ENCODE measurements at places on chromosomes 1 and 21.
A peak's percentile ranks its signal among the peaks of the same experiment; 100 is the strongest.

DNA sequence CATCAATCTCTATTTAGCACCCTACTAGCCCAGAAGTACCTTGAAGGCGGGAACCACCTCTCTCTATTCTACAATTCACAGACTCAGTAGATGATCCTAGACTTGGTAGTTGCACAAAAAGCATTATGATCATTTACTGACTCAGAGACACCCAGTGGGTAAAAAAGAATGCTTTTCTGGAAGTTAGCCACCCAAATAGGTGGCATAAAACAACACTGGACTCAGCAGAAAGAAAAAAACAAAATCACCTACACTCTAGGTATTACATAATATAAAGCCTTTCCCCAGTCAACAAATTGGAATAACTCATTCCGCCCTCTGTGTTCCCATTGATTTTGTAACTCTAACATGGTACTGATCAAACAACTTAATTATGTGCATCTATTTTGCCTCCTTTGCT is 126.3 kb downstream of the PTPN14 start:
- no peak for DNase-seq

DNA sequence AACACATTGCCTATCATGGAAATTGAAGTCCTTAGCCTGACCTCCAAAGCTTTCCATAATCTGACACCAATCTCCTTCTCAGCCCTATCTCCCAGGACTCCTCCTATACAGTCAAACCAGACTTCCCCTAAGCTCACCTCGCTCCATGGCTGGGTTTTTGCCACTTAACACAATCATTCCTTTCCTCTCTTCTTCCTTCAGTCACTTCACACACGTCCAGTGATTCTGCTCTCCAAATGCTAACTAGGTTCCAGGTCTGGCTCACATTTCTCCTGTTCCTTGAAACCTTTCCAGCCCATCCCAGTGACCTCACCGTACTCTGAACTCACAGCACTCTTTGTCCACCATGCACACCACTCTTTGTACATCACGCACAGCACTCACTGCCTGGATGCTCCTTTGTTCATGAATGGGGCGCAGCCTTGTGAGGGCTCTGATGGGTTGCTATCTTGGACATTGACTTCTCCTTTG is 98.4 kb downstream of the GLUL start:
- no peak for DNase-seq

GRCh38 chr21:35905096-35905962 is 155.0 kb downstream of the SETD4 start:
- peak; percentile 24 for DNase-seq

GRCh38 chr1:78683079-78683478 is 33.4 kb downstream of the IFI44 start:
- DNase-seq, result no peak

GRCh38 chr1:109306832-109307273 is at the start of gene MYBPHL:
Gene MYBPHL (minus strand): TSS chr1:109307011. CDS start chr1:109306991, 20 bp downstream.
- no peak for DNase-seq

- DNase-seq, result no peak
Observed at GRCh38 chr1:118558933-118559332, 373.9 kb upstream of the SPAG17 start.

- DNase-seq, result no peak
Observed at GRCh38 chr1:17023102-17023501, 11.4 kb upstream of the ATP13A2 start.

- no peak for DNase-seq
Observed at GRCh38 chr1:175003521-175003920, 3.8 kb downstream of the CACYBP start.

DNA sequence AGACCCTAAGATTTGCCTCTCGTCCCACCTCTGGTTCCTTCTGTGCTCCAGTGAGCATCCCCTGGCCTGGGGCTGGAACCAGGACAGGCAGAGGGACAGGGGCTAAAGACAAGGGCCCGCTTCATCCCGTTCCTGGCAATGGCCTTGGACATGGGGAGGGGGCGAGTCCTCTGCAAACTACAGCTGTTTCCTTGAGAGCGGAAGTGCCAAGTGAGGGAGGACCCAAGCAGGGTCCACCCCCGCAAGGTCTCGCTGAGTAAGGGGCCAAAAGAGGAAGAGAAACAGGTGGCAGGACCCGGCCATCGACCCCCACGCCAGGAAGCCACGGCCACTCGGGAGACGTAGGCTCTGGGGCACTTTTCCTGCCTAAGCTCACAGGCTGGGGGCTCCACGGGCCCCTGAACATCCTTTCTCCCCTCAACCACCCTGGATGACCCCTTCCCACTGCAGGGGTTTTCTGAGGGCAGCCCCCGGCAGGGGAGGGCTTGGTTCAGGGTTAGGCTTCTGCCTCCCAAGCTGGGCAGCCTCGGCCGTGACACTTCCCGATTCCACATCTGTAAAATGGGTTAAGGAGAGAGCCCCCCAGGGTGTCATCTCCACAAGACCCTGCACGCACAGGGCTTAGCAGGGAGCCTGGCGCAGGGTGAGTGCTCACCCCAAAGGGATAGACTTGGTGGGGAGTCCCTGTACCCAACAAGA is 17.9 kb upstream of the PLEKHG5 start:
- no peak for DNase-seq

GRCh38 chr1:162846256-162847212 is 14.4 kb downstream of the CCDC190 start:
- peak; percentile 38 for DNase-seq

DNA sequence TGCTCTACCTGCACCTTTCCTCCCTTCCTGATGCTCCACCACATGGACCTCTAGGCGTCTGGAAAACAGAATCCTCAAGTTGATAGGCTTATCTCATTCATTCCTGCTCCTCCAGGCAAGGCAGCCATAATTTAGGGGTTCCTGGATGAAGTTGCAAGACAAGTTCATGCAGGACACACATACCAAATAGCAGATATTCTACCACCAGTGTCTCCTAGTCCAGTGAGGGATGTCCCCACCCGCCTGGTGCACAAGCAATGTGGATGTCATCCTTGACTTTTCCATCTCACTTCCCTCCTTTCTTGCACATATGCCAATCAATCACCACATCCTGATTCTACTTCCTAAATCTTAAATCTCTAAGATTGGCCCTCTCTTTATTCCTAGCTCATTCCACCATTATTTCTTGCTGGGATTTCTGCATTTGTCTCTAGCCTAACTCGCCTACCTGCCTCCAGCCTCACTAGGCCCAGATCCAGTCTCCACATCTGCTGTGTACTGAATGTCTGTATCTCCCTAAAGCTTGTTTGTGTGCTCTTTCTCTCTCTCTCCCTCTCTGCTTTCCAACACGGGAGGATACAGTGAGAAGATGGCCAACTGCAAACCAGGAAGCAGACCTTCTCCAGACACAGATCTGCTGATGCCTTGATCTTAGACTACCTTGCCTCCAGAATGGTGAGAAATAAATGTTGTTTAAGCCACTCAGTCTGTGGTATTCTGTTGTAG is 40.5 kb downstream of the CD34 start:
- no peak for DNase-seq

- DNase-seq, result no peak
Observed at GRCh38 chr1:213464786-213465460, 413.9 kb downstream of the RPS6KC1 start.

DNA sequence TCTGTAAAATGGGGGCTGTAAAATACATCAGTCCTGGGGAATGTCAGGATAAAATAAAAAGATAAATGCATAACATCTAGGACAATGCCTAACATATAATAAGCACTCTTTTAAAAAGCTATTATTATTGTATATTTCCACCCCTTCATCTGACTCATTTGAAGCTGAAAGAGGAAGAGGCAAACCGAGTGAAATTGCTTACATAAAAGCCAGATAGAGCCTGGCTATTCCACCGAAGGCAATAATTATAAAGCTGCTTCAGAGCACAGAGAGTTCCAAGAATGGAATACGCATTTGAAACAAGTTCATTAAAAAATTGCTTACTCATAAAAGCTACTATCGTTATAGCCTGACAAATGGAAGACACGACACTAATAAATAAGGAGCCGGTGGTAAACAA is 186.1 kb upstream of the CAMK1G start:
- DNase-seq, result no peak

DNA sequence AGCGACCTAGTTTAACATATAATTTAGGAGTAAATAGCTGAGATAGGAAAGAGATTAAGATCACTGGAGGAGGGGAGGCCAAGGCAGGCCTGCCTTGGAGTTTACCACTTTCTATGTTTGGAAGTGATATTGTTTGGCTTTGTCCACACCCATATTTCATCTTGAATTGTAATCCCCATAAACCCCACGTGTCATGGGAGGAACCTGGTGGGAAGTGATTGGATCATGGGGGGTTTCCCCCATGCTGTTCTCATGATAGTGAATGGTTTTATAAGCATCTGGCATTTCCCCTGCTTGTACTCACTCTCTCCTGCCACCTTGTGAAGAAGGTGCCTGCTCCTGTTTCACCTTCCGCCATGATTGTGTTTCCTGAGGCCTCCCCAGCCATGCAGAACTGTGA is 58.3 kb upstream of the ARTN start:
- no peak for DNase-seq

- no peak for DNase-seq
Observed at GRCh38 chr1:168392958-168393549, 112.4 kb downstream of the TBX19 start.

GRCh38 chr1:5570931-5571330 is 421.3 kb downstream of the NPHP4 start:
- DNase-seq, result no peak

DNA sequence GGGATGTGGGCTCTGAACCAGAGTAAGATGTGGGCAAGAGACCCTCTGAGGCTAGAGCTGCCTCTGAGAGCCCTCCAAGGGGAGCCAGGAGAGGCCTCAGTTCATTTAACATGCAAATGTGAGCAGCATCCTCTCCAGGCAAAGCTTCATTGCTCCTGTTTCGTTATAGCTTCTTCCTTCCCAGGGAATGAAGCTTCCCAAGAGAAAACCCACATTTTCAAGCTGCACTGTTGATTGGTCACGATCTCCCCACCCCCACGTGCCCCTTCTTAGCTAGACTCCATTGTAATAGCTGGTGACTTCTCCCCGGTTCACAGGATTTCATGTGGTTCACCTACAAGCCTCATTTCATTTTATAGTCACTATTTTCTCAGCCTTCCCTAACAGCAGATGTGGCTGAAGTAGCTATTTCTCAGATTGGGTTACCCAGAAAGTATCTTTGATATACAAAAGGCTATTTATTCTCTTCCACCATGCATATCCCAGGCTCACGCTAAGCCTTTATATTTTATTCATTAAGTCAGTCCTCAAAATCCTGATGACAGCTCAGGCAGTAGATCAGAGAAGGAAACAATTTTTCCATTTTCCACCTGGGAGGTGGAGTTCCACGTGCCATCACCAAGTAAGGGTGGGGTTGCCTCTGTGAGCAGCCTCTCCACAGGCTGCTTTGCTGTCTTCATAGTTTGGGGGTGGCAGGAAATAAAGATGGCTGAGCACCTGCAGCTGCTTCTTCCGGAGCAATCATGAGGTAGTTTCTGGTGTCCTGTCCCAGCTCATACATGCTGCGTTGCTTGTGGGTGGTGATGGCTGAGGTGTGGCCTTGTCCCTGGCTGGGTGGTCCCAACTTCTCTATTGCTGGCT is 178.3 kb upstream of the RAB4A start:
- DNase-seq, result no peak

GRCh38 chr1:75797273-75797588 is 549 bp downstream of the MSH4 start:
- no peak for DNase-seq

GRCh38 chr1:212302745-212303383 is 17.7 kb downstream of the PPP2R5A start:
- peak; percentile 75 for DNase-seq

DNA sequence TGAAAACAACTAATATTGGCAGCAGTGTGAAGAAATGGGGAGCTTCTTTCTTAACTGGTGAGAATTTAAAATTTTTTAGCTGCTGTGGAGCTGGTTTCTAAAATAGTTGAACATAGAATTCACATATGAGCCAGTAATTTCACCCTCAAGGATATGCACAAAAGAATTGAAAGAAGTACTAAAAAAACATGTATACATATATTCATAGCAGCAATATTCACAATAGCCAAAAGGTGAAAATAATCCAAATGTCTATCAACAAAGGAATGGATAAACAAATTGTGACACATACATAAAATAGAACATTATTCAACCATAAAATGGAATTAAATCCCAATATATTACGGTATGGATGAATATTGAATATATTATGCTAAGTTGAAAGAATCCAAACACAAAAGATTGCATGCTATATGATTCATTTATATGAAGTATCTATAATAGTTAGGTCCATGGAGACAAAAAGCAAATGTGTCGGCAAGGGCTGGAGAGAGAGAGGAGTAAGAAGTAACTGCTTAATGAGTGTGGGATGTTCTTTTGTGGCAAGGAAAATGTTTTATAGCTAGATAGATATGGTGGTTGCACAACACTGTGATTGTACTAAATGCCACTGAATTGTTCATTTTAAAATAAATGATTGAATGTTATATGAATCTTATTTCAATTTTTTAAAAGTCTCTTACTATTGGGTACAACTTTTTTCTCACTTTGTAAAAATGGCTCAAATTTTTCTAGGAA is 14.8 kb upstream of the COL11A1 start:
- DNase-seq, result no peak

DNA sequence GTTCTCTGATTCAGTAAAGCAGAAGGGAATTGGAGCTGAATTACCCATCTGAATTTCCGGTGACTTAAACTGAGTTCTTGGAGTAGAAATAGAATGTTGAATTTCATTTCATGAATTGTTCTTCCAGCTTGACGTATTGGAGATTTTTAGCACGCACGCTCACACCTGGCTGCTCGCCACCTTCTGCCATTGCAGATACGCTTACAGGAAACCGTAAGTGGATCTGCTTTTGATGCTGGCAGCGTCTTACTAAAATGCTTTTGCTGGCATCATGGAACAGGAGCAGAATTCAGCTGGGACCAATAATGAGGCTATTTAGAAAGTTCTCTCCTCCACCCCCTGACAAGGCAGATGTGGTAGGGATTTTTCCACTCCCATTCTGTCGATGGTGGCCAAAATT is 17.7 kb upstream of the ELAVL4 start:
- no peak for DNase-seq

- peak; percentile 46 for DNase-seq
Observed at GRCh38 chr1:85888921-85889320, 180.7 kb upstream of the ZNHIT6 start.

DNA sequence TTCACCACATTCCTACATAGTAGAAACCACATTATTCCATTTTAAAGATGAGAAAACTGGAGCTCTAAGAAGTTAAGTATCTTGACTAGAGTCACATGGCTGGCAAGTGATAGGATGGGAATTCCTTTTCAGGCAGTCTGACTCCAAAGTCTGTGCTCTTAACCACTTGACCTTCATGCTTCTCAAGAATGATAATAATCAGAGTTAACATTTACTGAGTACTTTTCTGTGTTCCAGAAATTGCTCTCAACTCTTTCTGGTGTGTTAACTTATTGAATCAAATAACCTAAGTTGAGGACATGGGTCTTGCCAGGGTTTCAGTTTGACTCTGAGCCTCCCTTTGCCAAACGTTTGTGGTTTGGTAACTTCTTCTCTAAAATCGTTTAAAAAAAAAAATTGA is 169.4 kb downstream of the RASAL2 start:
- peak; percentile 47 for DNase-seq

- peak; percentile 29 for DNase-seq
Observed at GRCh38 chr21:33587792-33588484, 546 bp downstream of the DONSON start.

- DNase-seq, result no peak
Observed at GRCh38 chr1:41474490-41475271, 9.8 kb downstream of the EDN2 start.
